Suppressor macrophage treated with lipopolysaccharide for 4 hours (primary cell): ENCODE measurements at places on chromosomes 7 and 10.

DNA sequence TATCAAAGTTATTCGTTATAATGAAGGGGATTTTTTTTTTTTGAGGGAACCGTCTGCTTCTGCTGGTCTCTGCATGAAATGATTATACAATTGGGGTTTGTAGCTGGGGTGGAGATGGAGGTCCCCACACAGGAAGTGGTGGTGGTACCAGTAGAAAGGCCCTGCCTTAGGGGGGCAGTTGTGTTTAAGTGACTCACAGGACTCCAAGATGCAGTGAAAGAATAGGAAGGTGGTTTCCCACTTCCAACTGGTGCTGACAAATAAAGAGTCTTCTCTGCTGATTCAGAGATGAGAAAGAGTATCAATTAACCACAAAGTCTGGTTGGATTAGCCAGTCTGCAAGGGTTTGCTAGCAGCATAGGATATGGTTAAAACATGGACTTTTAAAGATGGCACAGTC lies 376.0 kb downstream of the SORCS3 start:
- no peak for DNase-seq

DNA sequence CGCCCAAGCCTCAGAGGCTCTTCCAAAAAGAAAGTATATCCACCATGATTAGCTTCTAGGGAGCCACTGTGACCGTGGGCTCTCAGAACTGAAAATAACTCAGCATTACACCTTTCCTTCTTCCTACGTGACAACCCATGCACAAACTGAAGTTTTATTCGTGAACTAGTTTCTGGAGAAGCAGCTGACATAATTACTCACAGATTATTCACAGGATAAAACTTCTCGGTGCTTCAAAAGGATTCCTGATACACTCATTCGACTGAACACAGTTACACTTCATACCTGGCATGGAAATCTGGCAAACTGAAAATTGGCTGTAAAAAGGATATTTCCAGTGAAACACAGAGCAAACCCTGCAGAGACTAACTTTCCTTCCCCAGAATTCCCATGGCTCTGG lies 139.2 kb upstream of the PTER start:
- no peak for DNase-seq

- no peak for DNase-seq
Observed at GRCh38 chr7:41336455-41336952, 366.4 kb downstream of the INHBA start.

DNA sequence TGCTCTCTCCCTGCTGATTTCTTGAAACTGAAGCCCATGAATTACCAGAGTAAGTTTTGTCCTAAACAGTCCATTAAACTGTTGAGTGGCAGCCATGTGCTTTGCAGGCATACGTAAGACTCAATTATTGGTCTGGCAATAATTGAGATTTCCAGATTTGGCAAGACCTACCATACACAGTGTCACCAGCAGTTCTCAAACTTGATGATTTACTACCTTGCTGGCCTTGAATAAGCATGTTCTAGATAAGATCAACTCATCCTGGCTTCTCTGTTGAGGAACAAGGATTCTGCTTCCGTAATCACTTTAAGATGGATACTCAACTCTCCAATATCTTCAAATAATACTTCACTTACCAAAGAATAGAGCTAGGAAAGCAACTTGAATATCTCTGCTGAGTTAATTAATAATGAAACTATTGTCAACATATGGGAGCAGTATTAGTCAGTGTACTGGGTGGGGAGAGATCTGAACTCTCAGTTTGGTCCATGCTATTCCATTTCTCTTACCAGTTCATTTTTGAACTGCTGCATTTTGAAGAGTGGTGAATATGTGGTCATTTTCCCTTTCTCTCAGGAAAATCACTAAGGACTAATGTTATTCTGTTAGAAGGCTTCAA lies 181.4 kb downstream of the IPMK start:
- no peak for DNase-seq

DNA sequence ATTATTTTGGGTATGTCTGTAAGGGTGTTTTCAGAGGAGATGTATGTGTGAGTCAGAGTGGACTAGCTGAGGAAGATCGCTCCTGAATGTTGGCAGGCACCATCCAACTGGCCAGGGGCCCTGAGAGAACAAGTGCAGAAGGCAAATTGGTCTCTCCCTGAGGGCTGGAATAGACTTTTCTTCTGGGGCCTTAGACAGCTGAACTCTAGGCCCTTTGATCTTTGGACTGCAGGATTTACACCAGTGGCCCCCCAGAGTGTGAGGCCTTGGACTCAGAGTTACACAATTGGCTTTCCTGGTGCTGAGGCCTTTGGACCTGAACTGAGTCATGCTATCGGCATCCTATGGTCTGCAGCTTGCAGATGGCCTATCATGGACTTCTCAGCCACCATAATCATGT lies 217.2 kb downstream of the REEP3 start:
- DNase-seq, result no peak

DNA sequence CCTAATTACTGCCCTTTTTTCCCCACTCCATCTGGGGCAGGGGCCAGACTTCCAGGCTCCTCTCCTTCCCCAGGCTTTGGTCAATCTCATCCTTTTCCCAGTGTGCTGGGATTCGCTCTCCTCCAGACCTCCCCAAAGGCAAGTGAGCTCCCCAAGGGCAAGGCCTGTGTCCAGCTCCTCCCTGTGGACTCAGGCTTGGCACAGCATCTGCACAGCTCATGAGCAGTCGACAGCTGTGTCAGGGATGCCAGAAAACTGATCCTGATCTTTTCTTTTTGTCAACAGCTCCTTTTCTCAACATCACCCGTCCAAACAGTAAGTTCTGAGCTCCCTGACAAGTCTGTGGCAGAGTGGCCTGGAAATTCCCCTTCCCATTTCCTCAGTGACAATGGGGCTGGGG lies 67.1 kb downstream of the C10orf120 start:
- no peak for DNase-seq

DNA sequence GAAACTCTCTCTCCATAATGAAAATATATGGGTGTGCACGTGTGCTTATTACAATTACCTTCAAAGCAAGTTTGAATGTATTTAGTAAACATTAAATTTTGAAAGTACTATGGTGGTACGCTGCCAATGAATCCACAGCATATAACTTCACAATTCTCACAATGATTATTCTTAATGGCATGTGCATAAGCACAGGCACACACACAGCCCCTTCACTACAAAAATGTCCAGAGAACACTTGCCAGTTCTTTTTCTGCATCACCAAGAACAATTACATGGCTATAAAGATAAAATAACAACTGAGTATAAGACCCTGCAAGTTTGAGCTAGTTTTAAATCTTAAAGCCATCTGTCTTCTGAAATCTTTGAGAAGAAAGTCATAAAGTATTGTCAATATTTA lies 22.2 kb downstream of the SGCE start:
- DNase-seq, result no peak

DNA sequence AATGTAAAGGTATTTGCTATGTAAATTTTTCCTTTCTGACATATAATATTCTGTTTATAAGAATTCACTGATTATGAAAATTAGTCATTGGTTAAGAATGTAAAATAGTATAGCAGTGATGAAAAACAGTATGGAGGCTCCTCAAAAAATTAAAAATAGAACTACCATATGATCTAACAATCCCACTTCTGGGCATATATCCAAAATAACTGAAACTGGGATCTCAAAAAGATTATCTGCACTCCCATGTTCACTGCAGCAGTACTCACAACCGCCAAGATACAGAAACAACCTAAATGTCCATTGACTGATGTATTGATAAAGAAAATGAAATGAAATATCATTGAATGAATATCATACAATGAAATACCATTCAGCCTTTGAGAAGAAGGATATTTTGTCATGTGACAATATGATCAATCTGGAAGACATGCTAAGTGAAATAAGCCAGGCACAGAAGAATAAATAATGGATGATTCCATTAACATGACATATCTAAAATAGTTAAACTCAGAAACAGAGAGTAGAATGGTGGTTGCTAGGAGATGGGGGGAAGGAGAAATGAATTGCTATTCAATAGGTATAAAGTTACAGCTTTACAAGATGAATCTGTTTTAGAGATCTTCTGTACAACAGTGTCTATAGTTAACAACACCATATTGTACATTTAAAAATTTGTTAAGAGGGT lies 14.0 kb downstream of the C10orf88 start:
- DNase-seq, result no peak

DNA sequence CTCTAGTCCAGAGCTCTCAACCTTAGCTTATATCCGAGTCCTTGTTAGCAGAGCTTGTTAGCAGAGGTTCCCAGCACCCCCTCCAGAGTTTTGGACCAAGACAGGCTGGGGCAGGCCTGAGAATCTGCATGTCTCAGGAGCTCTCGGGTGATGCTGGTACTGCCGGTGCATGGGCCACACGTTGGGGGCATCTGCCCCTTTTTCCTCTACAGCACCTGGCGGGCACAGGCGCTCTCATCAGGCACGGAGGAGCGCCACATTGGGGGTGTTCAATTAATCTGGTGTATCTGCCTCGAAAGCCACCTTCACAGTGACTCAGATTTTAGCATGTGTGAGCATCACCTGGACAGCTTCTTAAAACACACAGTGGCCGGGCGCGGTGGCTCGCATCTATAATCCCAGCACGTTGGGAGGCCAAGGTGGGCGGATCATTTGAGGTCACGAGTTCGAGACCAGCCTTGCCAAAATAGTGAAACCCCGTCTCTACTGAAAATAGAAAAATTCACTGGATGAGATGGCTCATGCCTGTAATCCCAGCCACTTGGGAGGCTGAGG lies 117.7 kb downstream of the ELFN1 start:
- DNase-seq, result no peak

DNA sequence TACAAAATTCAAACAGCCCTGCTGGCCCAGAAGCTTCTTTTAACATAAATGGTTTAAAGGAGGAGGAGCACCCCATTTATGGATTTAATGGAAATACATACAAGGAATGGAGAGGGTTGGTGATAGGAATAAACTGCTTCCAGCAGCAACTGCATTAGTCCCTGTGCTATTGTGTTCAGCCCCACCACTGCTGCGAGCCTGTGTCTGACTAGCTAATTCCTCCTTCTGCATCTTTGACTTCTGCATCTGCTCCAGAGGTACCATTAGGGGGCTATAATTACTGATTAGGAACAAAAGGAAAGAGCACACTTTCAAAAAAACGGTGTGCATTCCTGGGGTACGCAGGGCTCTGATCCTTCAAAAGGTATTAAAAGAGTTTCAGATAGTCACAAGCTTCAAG lies 24.8 kb downstream of the CDCA7L start:
- DNase-seq, result no peak

DNA sequence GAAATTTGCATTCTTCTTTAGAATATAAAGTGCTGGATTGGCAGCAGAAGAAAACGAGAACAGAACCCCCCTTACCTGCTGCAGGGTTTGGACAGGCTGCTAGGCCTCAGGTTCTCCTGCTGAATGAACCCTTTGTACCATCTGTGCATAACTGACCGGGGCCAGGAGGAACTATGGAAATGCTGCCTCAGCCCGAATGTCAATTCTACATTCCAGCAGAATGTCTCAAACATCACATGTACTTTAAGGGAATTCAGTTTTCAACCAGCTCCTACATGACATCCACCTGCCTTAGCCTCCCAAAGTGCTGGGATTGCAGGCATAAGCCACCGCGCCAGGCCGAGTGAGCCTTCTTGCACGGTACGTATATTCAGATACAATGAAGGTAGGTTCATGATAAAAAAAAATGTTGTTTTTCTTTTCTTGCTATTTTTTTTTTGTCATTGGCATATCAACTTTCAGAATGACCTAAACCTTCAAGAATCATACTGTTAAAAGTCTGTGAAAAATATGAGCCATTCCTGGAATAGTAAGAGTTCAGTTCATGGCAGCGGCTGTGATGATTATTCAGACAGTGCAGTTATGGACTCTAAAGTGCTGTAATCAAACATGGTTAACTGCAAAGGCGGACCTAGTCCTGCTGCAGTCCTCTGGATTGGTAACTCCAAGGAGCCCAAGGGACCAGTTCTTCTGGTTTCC lies 84.4 kb upstream of the TNS3 start:
- no peak for DNase-seq

DNA sequence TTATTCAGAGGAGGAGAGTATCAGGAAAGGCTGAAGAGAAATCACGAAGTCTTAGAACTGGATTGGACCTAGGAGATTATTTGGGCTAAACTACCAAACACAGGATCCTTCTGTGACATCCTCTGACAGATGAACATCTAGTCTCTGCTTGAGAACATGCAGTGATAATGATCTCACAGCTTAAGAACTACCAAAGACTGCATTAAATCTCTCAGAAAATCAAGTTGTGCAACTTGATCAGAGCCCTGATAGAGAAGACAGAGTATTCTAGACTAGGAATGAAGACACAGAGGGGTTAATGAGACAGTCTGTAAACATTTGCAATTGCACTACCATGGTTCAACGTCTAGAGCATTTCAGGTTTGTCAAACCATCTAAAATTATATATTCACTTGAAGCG lies 37.1 kb upstream of the AGBL3 start:
- no peak for DNase-seq

- DNase-seq, result no peak
Observed at GRCh38 chr10:75904499-75905283, 473.3 kb downstream of the LRMDA start.

GRCh38 chr10:72333112-72334015 lies 21.4 kb downstream of the DNAJB12 start:
- DNase-seq, result no peak

DNA sequence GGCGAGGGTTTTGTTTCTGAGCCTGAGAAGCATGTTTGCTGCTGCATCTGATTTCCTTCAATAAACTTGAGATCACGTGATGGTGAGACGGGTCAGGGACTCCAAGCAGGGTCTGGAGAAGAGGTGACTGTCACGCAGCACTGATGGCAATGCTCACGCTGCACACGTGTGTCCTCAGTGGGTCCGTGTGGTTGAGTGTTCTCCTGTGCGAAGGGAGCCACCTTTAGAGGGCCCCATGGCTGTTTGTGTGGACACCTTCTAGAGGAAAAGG lies 100.4 kb downstream of the WDR37 start:
- DNase-seq, result no peak

GRCh38 chr10:28326516-28327490 lies 23.9 kb upstream of the MPP7 start:
- DNase-seq, result peak; percentile 21

DNA sequence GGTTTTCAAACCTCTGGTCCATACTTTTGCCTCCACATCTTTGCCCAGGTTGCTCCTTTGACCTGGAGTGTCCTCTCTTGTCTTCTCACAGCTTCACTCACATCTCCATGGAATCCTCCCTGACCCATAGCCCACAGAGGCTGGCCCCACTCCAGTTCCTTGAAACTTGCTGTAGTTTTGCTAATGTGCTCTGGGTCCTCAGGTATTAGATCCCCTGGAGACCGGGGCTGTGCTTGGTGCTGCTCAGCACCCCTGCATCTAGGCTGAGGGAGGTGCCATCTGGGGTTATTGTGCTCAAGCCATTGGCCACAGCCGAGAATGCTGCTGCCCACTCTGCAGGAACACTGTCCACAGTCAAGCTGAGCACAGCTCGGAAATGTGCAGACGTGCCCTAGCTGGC lies 16.5 kb downstream of the KNDC1 start:
- DNase-seq, result no peak
